ENCODE measurements at places on chromosomes 12 and 14.

- no peak for DNase-seq
Measured at GRCh38 chr12:132686825-132687210, 324 bp downstream of the POLE start.

- no peak for DNase-seq
Measured at GRCh38 chr14:74661726-74662450, 49.9 kb upstream of the LTBP2 start.

GRCh38 chr14:53880761-53881160 lies 75.9 kb downstream of the BMP4 start:
- no peak for DNase-seq

- DNase-seq: no peak
Measured at GRCh38 chr12:104656921-104657320, 200.2 kb downstream of the CHST11 start.

- DNase-seq: no peak
Measured at GRCh38 chr12:98885778-98886177, 240.7 kb downstream of the APAF1 start.

- no peak for DNase-seq
Measured at GRCh38 chr12:112151766-112152541, 26.6 kb downstream of the TRAFD1 start.

- no peak for DNase-seq
Measured at GRCh38 chr14:55782166-55782565, 202.2 kb downstream of the KTN1 start.

Data from AML-193 (cell line).